Lung (tissue), 17 donors: ENCODE measurements at places on chromosomes 11 and 22. TPM values are rescaled to one million over a fixed set of nuclear protein-coding genes. Genes with fewer than 3 reads are reported as not detected.

DNA sequence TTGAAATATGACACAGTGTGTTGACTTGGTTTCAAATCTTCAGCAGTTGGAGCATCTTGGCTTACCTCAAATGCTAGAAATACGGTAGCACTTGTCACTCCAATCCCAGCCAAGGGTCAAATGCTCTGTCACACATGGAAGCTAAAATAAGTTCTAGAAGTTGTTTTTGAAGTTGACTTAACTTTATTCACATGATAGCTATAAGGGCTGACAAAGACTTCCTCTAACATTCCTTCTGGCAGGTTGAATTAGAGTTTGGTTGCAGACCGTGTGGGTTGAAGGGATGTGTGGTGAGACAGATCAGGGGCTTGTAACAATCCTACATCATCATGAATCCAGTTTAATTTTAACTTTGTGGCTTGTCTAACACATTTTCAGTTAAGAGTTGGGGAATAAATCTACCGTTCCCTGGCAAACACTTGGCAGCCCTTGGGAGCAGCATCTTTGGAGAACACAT is 4.6 kb downstream of the SLN start:
- DNase-seq: no peak

RCOR2 gene
- total RNA-seq: 1.4 TPM

MDK gene
- total RNA-seq: 134 TPM

- peak; percentile 84 for DNase-seq
These were observed 25.1 kb upstream of the RELT start for GRCh38 chr11:73350908-73351636.

GRCh38 chr11:126058105-126058874 is 4.4 kb downstream of the CDON start:
- DNase-seq: no peak

DNA sequence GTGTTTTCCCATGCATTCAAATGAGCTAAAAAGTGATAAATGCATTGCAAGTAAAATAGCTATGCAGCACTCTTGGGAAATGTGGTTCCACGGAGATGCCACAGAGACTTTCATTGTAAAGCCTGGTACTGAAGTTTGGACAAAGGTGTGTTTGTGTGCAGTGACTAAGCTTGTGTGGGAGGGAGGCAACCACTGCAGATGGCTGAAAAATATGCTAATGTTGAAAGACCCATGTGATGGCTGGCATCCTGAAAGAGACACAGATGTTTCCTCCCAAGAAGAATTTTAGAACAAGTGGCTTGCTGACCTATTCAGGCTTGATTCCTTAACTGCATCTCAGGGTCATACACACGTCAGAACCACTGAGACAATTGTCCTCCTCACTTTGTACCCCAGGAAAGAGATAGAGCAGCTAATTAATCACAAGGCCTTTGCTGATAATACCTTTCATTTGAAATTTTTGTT is 73.8 kb downstream of the FAM76B start:
- peak; percentile 32 for DNase-seq

GRCh38 chr11:14029440-14029839 is 66.9 kb downstream of the SPON1 start:
- peak; percentile 25 for DNase-seq

GTF2H1 gene
- total RNA-seq: 39.3 TPM

DNAJC24 gene
- total RNA-seq: 25.4 TPM

AQP11 gene
- total RNA-seq: 0.74 TPM

- DNase-seq: no peak
These were observed 85.7 kb downstream of the CSNK2A3 start for GRCh38 chr11:11267312-11267711.

DNA sequence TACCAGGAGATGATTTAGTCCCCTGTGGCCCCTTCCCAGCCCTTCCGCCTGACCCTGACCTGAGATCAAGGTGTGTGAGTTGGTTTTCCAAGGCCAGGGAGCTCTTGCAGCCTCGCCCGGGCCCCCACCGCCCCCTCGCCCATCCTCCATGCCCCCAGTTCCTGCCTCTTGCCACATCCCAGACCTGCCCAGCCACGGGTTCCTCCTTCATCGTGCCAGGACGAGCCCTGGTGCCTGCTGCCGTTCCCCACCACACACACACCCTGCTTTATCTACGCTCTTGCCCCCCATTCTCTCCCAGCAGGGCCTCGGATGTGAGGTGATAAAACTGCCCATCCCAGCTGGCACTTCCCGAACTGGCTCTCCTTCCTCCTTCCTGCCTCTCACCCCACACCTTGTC is 1.4 kb upstream of the LIF start:
- no peak for DNase-seq

GRCh38 chr11:131324921-131325570 is 45.4 kb upstream of the NTM start:
- DNase-seq: no peak

DNA sequence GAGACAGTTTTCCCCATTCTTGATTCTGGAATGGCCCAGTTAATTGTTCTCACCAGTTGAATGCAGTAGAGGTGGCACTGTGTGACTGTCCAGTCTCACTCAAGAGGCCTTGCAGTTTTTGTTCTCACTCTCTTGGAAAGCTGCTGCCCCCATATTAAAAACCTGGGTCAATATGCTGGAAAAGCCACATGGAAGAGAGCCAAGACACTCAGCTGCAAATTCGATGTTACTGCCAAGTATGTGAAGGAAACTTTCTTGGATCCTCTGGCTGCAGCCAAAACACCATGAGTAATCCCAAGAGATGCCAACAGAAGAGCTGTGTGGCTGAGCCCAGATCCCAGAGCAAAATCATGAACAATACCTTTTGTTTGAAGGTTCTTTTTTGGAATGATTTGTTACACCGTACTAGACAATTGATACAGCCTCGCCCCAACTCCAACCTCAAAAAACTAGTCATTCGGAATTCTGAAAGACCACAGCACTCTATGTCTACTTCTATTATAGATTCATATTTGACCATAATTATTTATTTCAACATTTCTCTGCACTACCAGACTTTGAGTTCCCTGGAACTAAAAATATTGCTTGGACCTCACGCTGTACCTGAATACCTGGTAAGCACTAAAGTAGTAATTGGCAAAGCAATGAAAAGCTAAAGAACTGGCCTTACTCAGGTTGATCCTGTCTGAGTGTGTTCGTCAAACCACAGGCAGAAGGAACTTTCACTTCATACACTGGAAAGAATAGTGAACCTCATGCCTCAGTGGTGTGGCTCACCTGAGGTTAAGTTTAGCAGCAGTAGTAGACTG is 378.8 kb downstream of the ETS1 start:
- DNase-seq: peak; percentile 86

FOLR3 gene
- 5.1 TPM for total RNA-seq

GRCh38 chr11:34149786-34150185 is 44.4 kb downstream of the NAT10 start:
- DNase-seq: no peak

C11orf16 gene
- total RNA-seq: 8.4 TPM

DNA sequence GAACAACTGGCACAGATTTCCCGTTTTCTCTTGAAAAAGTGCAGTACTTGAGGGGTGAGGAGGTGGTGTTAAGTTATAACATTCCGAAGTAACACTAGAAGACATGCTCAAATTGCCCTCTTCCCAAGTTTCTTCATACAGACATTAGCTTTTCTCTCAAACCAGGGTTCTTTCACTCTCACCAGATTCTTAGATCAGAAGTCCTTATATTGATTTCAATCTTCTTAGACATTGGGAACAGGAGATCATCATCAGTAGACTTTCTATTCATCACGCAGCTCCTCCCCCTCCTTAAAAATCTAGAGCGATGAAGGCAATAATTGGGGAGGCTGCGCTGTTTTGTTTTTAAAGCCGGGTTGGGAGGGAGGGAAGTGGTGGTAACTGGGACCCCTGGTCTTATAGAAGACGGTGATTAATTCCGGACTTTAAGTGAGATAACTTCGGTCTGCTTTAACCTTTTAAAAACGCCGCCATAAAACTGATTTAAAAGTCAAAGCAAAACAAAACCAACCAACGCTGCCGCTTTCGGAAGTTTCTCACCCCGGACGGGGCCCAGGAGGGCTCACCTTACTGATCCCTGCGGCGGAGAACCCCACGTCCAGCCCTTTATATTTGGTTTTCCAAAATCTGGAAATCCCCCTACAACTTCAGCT is 665 bp downstream of the USP28 start:
- no peak for DNase-seq

GRCh38 chr22:20009018-20009491 is 7.6 kb downstream of the ARVCF start:
- no peak for DNase-seq

DNA sequence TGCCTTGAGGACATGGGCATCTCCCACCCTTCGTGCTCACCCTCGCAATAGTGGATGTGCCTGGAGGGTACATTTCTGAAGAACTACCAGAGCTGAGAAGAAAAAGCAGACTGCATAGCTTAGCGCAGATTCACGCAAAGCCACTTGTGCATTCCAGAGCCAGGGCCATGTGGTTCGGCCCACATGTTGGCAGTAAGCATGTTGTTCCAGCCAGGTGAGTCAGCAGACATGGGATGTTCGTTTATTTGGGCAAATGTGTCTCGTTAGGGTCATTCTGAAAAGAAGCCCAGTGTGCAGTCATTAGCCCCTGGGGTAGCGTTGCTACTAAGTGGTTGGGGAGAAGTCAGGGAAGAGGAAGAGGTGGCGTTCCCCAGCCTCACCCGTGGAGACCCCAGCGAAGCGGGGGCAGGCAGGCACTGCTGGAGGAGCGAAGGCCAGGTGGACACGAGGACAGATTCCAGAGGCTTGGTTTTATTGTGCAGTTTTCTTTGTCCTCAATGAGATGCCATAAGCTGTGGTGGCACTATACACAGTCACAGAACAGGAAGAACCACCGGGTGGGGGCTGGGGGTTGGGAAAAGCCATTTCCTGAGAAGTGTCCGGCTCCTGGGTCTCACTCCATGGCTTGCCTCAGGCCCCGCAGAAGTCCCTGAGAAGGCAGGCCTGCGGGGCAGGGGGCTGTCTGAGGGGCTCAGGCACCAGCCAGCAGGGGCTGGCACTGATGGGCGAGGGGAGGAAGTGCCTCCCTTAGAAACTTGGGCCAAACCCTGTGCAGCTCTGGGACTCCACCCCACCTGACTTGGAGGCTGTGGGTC is 5.0 kb downstream of the THY1 start:
- DNase-seq: no peak

AAMDC gene
- 29.4 TPM for total RNA-seq

GRCh38 chr11:28393348-28393747 is 285.2 kb downstream of the METTL15 start:
- no peak for DNase-seq

DNA sequence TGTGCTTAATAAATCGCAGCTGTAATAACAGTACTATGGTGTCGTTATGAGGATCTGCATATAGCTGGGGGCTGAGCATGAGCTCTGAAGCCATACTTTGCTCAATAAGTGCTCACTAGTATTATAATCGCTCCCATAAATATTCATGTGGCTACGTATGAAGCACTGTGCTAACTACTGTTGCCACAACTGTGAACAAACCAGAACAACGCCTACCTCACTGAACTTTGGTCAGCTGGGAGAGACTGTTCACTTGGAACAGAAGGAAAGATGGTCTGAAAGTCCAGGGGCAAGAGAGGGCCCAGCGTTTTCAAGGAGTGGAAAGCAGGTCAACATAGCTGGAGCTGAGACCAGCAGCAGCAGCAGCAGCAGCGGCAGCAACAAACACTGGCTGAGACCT is 141.6 kb downstream of the EFCAB6 start:
- DNase-seq: no peak

GRCh38 chr11:65882120-65883057 is 2.8 kb downstream of the CTSW start:
- DNase-seq: no peak

- DNase-seq: no peak
These were observed 16.1 kb downstream of the MICAL2 start for GRCh38 chr11:12126344-12127019.

SERPING1 gene
- 102 TPM for total RNA-seq

- peak; percentile 57 for DNase-seq
These were observed 2.7 kb downstream of the CRYBB3 start for GRCh38 chr22:25202290-25202921.

SLC22A12 gene
- total RNA-seq: not detected

DNA sequence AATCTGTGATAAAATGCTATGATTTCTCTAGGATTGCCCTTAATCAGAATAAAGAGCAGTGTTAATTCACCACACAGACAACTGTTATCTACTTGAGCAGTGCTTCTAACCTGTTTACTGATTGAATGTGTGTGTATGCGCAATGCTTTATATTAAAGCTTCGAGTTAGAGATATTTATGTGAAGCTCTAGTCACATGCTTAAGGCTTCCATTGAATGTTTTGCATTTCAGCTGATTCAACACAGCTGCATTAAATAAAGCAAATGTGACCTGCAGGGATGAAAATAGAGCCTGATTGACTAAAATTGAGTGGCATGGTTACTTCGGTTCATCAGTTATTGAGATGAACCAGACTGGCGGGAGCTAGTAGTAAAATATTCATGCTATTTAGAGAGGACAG is 395.3 kb downstream of the JRKL start:
- no peak for DNase-seq

- no peak for DNase-seq
These were observed 9.4 kb upstream of the IGSF9B start for GRCh38 chr11:133966172-133966651.

RNH1 gene
- total RNA-seq: 313 TPM

DNA sequence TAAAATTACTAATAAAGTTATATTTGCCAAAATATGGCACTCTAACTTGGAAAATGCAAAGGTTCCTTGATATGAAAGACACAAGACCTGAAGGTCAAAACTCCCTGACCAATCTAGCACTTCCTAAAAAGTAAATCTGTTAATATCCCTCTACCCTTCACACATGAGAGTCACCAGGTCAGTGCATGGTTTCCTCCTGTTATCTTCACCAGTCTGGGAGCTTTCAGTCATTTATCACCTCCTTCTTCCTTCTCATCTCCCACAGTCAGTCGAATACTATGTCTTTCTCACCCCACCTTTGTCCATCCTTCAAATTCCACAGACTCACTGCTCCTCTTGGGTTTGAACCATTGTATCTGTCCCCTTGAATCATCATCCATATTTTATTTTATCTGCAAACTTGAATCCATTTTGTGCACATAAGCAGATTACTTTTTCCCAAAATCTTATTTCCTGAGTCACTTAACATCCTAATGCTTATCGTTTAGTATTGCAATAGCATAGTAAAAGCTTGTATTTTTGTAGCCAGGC is 2.6 kb downstream of the HBE1 start:
- DNase-seq: no peak

DNA sequence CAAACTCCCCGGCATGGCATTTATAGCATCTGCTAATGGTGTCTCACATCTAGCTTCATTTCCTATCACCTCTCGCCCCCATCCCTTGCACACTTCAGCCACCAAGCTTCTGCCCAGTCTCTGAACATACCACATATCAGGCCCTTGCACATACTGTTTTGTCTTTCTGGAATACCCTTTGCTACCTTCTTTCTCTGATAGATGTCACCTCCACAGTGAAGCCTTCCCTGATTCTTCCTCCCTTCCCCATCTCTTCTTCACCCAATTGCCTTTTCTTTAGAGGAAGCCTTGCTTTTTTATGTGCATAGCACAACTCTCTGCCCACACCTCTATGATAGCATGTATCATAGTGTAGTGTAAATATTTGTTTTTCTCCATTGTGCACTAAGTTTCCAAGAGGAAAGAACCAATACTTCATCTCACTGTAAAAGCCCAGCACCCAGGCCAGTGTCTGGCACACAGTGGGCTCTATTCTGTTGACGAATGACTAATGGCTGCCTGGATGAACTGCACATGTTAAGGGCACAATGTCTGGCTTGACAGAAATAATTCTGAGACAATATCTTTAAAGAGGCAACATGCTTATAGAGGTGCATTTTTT is 27.8 kb downstream of the P4HA3 start:
- DNase-seq: no peak

KRTAP5-10 gene
- not detected for total RNA-seq

SLC22A9 gene
- total RNA-seq: not detected
